ENCODE measurements at places on chromosomes 7 and 10.

- no peak for DNase-seq
These were observed 99.6 kb downstream of the LRRC18 start for GRCh38 chr10:48839809-48840679.

- DNase-seq: no peak
These were observed 169.3 kb downstream of the GRID1 start for GRCh38 chr10:86197166-86197790.

DNA sequence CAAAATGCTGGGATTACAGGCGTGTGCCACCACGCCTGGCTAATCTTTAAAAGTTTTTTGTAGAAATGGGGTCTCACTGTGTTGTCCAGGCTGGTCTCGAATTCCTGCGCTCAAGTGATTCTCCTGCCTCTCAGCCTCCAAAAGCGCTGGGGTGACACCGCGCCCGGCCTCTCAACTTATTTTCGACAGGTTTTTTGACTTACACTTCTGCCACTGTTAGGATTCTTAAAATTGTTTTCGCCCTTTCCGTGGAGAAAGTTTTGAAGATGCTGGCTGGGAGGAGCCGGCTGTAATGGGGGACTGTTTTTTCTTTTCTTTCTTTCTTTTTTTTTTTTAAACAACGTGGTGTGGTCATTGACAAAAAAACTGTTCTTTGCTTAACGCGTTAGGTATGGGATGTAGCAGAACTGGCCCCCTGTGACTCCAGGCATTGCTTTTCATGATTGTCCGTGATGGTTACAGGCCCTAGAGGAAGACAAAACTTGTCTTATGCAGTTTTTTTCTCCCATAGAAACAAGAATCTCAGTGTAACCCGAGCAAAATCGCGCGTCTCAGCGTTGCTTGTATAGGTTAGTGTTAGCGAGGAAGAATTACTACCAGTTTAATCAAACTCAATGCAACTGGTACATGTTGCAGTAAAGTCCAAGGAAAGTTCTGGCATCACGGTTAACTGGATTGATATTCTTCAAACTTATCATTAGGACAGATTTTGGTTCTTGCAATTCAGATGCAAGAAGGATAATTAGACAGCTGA, 72.2 kb downstream of the DAGLB start:
- no peak for DNase-seq

DNA sequence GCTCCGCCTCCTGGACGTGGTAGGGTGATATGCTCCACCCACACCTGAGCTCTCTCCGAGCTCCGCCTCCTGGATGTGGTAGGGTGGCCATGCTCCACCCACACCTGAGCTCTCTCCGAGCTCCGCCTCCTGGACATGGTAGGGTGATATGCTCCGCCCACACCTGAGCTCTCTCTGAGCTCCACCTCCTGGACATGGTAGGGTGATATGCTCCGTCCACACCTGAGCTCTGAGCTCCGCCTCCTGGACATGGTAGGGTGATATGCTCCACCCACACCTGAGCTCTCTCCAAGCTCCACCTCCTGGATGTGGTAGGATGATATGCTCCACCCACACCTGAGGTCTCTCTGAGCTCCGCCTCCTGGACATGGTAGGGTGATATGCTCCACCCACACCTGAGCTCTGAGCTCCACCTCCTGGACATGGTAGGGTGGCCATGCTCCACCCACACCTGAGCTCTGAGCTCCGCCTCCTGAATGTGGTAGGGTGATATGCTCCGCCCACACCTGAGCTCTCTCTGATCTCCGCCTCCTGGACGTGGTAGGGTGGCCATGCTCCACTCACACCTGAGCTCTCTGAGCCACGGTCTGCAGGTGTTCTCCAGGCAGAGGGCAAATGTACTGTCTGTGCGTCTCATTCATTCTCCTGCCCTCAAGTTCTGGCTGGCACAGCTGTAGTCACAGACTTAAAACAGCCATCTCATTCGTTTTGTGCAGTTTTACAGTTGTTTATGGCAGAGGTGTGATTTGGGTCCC, 252.4 kb downstream of the DIP2C start:
- no peak for DNase-seq

DNA sequence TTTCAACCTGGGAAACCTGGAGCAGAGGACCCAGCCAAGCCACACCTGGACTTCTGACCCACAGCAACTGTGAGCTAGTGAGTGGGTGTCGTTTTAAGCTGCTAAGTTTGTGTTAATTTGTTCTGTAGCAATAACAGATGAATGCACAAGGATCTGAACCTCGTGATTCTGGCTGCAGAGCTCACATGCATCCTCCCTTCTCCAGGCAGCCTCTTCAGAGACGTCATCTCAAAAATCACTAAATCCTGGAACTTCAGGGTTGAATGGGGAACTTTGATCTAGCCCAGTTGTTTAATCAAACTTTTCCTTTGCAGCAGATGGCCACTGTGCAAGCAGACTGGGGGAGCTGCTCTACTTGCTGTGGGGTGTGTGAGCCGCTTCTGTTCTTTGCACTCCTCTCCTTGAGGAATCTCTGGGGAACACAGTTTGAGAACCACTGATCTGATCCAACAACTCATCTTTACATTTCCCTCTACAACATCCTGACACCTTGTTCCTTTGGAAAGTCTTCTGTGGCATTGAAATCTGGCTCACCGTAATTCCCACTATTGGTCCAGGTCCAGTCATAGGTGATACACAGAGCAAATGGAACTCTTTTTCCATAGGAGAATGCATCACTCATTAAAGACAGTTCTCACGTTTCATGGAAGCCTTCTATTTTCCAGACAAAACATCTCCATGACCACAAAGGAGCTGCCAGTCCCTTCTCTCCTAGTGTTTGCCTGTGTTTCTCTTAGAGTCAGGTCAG, 90.3 kb downstream of the CHN2 start:
- no peak for DNase-seq

DNA sequence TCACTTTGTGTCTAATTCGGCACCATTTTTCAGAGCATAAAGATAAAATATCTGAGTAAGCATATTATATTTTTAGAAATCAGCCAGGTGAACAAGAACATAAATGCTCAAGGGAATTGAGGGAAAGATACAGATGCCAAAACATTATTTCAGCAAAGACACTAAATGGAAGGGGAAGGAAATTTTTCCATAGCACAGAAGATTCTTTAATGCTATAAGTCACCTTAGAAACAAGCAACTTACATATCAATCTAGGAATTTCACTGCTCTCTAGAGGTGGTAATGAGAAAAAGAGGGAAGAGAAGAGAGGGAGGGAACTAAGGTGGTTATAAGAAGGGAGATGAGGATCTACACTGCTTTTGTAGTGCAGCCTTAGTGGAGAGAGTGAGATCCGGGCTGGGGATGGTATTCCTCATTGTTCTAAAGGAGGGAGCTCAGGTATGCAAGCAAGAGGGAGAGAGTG, 20.4 kb downstream of the ZNF365 start:
- DNase-seq: no peak

DNA sequence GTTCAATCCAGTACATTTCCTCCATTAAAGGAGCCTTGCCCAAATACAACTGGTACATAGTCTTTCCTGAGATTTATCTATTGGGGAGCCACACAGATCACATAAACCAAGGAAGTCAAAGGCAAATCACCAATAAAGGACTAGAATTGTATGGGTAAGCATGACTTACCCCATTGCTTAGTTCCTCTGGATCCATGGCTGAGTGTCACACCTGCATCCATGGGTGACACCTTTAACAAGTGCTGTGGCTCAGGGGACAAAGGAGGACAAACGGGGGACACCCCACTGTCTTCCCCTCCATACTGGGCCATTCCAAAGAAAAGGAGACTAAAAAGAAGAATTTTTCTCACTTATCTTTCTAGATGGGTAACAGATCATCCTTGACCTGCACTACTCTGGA, 30.4 kb downstream of the ZNF92 start:
- no peak for DNase-seq

DNA sequence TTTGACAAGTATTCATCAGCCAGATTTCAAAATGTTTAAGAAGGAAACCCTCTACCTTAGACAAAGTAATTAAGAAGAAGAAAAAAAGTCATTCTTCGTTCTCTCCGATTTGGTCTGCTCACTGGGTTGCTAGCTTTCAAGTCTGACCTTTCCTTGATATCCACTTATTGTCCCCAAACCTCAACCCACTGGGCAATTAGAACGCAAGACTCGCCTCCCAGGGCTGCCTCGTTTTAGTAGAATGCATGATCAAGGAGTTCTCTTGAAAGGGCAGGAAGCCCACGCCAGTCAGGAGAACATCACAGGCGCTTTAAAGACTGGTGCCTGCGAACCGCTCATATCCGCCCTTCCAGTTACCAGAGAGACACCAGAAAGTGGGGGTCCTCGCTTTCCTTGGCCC, 637.7 kb downstream of the PARD3 start:
- DNase-seq: no peak

DNA sequence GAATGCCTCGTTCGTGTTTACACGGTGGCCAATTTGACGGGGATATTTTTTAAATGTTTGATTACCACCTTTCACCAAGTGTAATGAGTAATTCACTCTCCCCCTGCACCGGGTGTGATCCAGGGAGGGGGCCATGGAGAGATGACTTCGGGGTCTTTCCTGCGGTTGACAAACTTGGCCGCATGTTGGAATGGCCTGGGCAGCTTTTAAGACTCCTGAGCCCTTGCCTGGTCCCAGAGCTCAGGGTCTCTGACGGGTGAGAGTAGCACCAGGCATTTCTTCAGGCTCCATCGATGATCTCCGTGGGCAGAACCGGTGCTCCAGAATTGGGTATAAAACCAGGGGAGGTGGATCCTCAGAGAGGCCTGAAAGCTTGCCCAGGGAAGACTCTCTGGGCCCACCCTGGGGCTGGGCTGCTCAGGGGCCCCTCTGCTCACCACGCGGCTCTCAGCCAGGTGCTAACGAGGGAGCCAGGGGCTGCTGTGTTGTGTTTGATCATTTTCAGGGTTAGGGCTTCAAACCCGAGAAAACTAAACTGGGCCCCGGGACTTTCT, 882 bp downstream of the ZNF282 start:
- DNase-seq: no peak

DNA sequence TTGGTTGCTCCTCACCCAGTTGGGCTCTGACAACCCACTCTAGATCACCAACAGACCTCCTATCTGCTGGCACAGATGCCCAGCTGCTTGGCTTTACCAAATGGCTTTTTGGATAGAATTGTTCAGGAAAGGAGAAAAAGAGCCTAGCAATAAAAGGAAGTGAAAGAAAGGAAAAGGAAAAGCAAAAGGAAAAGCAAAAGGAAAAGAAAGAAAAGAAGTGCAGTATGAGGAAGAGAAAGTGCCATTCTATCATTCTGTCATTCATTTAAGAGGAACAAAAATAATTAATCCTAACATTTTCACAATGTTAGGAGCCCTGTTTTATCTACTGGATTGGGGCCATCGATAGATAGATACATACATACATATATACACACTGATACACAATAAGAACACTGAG, 353.6 kb downstream of the THSD7A start:
- DNase-seq: no peak

- DNase-seq: no peak
These were observed 10.9 kb downstream of the PRKG1 start for GRCh38 chr10:51085204-51085603.

- DNase-seq: no peak
These were observed 75.2 kb upstream of the NPVF start for GRCh38 chr7:25303281-25304181.

DNA sequence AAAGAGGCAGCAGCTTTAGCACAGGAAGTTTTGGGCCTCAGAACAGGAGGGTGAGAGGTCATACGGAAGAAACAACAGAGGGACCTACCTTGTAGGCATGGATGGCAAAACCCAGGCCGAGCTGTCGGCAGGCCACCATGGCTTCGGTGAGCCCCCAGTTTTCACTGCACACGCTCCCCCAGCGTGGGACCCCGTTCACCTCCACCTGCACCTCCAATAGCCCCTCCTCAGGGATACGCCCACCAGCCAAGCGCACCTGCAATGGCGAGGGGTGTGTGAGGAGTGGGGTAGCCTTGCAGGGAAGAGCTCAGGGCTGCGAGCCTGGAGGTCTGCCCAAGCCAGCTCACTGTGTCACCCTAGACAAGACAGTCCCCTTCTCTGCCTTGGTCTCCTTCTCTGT, 11.3 kb downstream of the LOXL4 start:
- no peak for DNase-seq
